ENCODE measurements at places on chromosomes 5 and 9.

GRCh38 chr9:96149533-96150280 is 152.3 kb downstream of the HSD17B3 start:
- DNase-seq: no peak

DNA sequence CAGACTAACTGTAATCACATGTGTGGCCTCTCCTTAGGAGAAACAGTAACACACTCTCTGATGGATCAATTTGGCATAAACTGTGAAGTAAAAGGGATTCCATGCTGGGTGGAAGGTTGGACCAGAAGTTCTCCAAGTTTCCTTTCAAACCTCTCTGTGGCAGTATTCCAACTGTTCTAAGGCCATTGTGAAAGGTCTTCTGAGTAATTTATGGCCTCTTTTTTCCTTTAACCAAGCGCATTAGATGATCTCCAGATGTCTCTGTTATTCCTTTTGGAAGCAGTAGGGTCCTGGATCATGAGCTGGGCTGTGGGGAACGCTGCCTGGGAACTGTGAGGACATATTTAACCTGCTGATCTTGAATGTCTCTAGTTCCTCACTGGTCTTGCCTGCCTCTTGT is 80.6 kb upstream of the IL6ST start:
- DNase-seq: peak; percentile 66

GRCh38 chr5:151584057-151584937 is 6.8 kb downstream of the FAT2 start:
- DNase-seq: no peak

GRCh38 chr9:4315582-4316215 is 15.8 kb upstream of the GLIS3 start:
- peak; percentile 85 for DNase-seq

GRCh38 chr5:56317923-56318561 is 84.9 kb upstream of the ANKRD55 start:
- DNase-seq: no peak

DNA sequence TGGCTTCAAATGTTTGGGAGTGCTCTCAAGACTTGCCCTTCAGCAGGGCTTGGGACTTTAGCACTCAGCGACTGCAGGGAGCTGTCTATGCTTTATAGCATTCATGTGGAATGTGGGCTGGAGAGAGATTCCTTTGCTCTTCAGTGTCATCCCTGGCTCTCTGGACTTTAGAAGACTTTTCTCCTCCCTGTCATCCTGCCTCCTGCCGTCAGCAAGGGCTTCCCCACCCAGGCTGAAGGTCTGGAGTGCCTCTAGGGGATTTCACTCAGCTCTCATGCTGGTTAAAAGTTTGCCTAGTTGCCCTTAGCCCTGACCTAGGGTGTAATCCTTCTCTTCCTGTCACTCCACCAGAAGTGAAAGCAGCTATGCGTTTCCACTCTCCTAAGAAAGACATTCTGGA is 210.9 kb downstream of the FRMD3 start:
- DNase-seq: no peak

DNA sequence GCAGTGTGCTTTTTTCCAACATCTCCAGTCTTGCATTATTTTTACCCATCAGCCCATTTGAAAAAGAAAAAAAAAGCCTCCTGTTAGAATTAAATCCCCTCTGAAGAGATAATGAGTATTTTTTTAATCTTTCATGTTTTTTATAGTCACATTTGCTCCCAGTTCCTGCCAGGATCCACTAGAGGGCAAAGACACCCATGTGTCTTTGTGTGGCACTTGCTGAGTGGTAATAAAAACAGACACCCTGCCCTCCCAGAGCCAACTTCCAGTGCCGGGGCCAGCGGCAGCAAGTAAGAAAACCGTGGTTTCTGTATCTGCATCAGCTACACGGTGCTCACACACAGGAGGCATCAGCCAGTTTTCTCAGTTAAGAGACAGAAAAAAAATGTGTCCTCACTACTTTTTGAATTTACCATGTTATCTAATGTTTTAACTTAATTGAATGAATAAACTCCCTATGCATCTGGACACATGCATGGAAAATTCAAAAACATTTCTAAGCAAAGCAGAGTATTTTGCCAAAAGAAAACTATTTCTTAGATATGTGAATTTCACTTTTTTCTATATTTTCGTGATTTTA is 70.2 kb upstream of the PLEKHG4B start:
- DNase-seq: no peak

- DNase-seq: no peak
Observed at GRCh38 chr9:126329476-126330275, 3.0 kb downstream of the MVB12B start.

DNA sequence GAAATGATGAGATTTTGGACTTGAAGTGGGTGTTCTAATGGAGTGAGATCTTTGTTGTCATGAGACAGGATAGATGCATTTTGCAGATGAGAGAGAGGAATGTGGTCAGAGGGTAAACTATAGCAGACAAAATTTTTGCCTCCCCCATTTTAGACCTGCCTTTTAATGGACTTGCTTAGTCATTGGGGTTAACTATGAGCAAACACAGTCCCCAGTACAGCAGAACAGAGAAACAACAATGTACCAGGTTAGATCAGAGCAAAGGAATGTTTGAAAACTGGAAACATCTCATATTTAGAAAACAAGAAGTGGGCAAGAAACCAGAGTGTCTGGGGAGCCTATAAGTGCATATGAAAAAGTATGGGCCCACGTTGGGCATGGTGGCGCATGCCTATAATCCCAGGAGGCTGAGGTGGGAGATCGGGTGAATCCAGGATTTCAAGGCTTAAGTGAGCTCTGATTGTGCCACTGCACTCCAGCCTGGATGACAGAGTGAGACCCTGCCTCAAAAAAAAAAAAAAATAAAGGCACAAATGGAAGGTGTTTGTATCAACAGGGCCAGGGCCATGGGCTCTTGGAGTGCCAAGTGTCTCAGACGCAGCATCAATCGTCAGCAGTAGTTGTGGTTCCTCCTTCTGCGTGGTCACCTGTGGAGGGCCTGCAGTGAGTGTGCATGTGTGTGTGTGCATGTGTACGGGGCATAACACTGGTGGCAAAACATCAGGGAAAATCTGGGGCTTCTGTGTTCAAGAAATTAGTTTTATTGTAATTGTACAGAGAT is 214.4 kb upstream of the S1PR3 start:
- peak; percentile 90 for DNase-seq

GRCh38 chr5:23528677-23529076 is 21.3 kb downstream of the PRDM9 start:
- DNase-seq: no peak

DNA sequence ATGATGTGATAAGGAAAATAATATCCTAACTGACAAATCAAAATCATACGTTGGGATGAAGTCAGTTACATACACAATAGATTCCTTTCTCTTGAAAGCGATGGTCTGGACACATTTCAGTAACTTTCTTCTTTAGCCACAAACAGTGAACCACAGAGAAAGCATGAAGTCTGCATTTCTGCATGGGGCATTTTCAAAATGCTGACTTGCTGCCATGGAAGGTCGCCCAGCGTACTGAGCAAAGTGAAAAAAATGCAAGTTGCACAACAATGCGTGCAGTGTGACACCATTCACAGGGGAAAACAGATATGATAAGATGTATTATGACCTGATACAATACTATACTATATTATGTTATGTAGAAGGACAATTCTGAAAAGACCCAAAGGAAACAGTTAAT is 146.3 kb downstream of the SNX18 start:
- DNase-seq: no peak

DNA sequence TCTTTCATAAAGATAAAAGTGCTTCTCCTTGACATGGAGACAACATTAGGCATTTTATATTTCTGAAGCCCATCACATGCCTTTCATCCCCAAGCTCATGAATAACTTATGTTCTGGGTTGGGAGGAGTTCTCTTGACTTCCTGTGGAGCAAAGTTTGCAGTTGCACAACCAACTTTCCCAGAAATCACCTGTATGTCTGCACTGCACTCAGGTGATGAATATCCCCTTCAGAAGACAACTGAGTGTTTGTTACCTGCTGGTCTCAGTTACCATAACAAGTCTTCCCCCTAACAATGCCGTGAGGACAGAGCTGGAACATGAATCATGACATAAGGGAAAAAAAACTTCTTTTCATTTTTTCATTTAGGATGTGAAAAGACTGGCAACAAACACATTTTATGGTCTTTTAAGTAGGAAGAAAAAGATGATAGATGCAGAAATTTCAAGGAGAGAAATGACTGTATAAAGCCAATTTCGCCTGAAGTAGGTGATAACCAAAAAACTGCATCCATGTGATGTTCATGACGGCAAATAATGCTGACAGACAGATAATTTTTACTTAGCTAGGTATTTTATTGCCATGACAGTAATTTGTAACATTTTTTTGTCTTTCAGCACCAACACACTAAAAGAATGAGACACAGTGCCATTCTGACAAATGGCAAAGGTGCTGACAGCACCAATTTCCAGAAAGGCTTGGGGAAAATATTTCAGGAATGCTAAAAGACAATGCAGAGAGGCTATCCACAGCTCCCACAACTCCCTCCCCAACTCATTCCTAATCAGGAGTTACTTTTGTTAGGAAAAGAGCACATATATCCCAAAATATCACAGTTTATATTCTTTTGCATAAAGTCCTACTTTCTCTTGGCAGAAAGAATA is 656.3 kb downstream of the PRELID2 start:
- no peak for DNase-seq

- DNase-seq: no peak
Observed at GRCh38 chr9:113979343-113980127, 98.6 kb downstream of the AMBP start.

- peak; percentile 20 for DNase-seq
Observed at GRCh38 chr5:175444060-175444904, at the start of gene DRD1. Gene DRD1, minus strand, starts transcription at chr5:175444182. Its CDS starts 1,083 bp downstream, at chr5:175443099.

- DNase-seq: no peak
Observed at GRCh38 chr9:99073985-99074901, 30.7 kb upstream of the TGFBR1 start.

GRCh38 chr5:138461343-138462125 is 3.7 kb upstream of the EGR1 start:
- peak; percentile 64 for DNase-seq

DNA sequence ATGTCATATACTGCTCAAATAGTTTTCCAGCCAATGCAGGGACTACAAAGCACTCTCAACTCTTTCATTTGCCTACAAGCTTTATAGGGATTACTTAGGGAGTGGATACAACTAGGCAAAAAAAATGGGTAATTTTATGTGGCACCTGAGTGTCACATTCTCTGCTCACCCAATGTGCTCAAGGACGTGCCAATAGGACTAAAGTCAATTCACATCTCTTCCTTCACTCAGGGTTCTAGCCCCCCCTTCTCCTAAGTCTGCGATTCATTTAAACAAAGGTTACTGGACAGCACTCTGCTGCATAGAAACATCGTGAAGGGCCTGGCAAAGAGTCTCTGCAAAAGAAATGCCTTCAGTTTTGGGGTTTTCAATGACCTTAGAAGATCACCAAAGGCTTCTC is 142.3 kb downstream of the TSSK1B start:
- peak; percentile 68 for DNase-seq

GRCh38 chr9:113879318-113879717 is 3.2 kb downstream of the ZNF618 start:
- no peak for DNase-seq

GRCh38 chr5:131610198-131611063 is 24.6 kb downstream of the RAPGEF6 start:
- DNase-seq: peak; percentile 87

GRCh38 chr9:70065572-70065971 is 21.9 kb downstream of the MAMDC2 start:
- no peak for DNase-seq

- DNase-seq: no peak
Observed at GRCh38 chr5:6003040-6003825, 375.1 kb downstream of the MED10 start.

GRCh38 chr9:26913138-26913668 is 20.6 kb upstream of the CAAP1 start:
- no peak for DNase-seq

GRCh38 chr9:88742483-88742882 is 207.5 kb downstream of the NXNL2 start:
- no peak for DNase-seq

GRCh38 chr5:115985802-115986757 is 23.8 kb downstream of the LVRN start:
- peak; percentile 72 for DNase-seq

- no peak for DNase-seq
Observed at GRCh38 chr5:158840193-158840592, 259.5 kb downstream of the EBF1 start.

- DNase-seq: peak; percentile 13
Observed at GRCh38 chr9:73269430-73270101, 117.9 kb downstream of the ANXA1 start.

DNA sequence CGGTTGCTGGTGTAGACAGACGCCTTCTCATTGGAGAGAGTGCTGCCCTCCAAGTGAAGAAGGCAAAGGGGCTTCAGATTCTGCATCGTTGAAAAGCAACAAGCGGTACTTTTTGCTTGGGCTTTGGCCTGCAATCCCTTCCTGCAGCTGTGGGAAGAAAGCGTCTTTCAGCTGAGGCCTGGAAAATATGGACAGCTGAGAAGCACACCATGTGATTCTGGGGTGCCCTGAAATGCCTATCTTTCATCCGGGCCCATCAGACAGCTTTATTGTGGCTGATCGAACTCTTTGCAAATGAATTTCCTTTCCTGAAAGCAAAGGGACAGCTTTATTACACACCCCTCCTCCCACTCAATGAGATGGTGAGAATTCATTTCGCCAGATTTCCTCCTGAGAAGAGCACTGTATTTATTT is 74.0 kb downstream of the NSG2 start:
- DNase-seq: no peak

GRCh38 chr5:179765400-179765799 is 28.4 kb upstream of the LTC4S start:
- peak; percentile 89 for DNase-seq

DNA sequence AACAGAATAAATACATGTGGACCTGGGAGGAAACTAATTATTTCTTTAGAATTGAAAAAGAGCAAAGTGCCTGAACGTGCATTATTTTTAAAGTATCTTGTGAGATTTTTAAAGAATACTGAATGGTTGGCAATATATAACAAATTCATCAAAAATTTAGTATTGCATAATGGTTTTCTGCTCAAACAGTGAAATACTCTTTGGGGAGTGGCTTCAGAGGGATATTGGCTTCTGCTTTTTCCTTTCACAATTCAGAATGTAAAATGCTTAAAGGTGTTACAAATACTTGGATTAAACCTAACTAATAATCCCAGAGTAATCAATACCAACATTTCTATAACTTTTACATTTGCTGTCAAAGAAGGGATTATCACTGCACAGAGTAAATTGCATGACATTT is 379.3 kb upstream of the CHD1 start:
- DNase-seq: no peak

GRCh38 chr5:150372639-150373038 is 15.1 kb downstream of the TCOF1 start:
- DNase-seq: no peak

GRCh38 chr9:72674961-72675360 is 153.6 kb downstream of the TMC1 start:
- no peak for DNase-seq

DNA sequence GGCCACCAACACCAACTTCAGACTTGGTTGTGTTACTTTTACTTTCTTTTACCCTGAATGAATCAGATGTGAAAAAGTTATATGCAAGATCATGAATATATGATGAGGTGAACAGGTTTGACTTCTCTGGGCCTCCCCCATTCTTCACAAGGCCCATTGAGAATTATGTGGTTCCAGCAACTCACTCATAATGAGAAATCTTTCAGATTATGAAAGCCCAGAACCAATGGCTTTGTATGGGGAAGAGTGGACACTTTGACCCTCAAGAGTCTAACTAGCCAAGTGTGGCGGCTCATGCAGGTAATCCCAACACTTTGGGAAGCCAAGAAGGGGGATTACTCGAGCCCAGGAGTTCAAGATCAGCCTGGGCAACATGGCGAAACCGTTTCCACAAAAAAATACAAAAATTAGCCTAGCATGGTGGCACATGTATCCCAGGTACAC is 16.1 kb upstream of the LNPEP start:
- DNase-seq: no peak
